Nucleus accumbens (tissue), 56 donors: ENCODE measurements at places on chromosomes 4 and X.

DNA sequence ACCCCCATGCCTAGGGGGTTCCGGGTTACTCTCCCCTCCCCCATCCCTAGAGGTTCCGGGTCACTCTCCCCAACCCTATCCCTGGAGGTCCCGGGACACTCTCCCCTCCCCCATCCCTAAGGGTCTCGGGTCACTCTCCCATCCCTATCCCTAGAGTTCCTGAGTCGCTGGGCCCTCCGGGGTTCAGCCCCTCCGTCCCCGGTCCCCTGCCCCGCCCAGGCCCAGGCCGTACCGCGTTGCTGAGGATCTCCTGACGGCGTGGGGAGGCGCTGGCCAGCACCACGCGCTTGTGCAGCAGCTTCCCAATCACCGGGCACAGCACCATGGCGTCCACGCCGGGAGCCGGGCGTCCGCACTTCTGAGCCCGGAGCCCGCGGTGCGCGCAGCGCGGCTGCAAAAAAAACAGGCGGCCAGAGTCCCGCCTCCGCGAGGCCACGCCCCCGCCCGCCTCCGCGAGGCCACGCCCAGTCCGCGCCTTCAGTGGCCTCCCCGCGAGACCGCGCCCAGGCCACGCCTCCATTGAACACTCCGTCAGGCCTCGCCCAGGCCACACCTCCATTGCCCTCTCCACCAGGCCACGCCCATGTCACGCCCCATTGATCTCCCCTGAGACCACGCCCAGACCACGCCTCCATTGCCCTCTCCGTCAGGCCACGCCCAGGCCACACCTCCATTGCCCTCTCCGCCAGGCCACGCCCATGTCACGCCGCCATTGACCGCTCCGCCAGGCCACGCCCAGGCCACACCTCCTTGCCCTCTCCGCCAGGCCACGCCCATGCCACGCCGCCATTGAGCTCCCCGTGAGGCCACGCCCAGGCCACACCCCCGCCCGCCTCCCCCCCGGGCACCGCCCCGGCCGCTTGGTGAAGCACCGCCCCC, at the start of gene ASMTL:
Gene ASMTL, minus strand, starts transcription at position 394 of the 879 bp plus-strand sequence. Its CDS starts 69 bp downstream, at position 325.
- DNase-seq: no peak

DNA sequence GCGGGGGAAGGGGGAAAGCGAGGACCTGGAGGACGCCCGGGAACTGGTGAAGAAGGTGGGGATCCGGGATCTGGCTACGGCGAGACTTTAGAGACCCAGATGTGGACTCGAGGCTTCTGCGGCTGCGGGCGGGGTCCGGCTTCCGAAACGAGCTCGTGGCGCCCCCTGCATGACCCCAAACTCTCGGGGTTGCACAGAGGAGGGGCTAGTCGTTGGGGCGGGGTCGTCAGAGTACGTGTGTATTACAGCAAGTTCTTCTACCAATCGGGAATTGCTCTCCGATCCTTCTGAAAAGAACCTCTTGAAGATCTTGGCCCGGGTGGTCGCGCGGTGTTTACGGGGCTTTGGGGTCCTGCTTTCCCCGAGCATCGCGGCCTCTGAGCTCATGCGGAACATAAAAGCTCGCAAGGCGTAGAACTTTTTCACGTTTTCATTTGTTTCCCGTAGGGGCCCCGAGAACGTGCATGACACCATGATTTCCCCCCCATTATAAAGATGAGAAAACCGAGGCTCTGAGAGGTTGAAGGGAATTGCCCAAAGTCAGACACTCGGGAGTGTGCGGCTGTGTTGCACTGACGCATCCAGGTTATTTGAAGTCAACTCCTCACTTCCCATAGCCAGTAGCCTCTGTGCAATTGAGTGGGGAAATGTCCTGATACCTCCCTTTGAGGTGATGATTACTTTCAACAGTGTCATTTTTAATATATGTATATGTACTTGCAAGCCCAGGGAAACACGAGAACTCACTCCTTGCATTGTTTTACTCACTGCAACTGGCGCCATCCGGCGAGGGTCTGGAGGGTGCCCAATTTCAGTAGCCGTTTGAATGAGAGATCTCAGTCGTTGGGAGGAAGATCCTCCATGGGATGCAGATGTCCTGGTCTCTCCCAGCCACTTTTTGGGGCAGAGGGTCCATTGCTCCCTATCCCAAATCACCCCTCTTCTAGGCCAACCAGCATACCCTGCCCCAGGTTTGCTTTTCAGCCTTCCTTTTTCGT, at the start of gene BEND4:
Gene BEND4, minus strand, starts transcription at position 149 of the 998 bp plus-strand sequence. CDS start 512 bp downstream, outside the sequence.
- no peak for DNase-seq

DNA sequence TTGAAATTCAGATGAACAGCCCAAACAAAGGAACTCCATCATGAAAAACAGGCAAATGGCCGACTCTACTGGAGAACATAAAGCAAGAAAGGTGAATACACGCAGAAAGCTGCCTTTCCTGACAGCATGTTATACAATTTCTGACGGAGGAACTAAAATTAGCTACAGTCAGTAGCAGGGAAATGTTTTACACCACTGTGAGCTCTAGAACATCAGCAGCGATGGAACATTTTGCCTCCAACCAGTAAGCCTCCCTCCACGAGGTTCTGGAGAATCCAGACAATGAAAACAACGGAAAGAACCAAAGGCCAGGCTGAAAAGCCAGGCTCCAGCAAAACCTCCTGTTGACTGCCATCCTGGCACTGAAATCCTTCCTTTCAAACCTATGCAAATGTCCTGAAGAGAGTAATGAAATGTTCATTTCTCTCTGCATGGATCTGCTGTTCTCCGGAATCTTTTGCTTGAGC, 78.9 kb downstream of the IRF2 start:
- no peak for DNase-seq

- DNase-seq: no peak
Observed at GRCh38 chr4:96093563-96093962, 253.7 kb downstream of the PDHA2 start.

GRCh38 chr4:33831442-33832066, 2412.8 kb downstream of the ARAP2 start:
- no peak for DNase-seq

GRCh38 chr4:5361968-5362367, 310.7 kb downstream of the STK32B start:
- no peak for DNase-seq

DNA sequence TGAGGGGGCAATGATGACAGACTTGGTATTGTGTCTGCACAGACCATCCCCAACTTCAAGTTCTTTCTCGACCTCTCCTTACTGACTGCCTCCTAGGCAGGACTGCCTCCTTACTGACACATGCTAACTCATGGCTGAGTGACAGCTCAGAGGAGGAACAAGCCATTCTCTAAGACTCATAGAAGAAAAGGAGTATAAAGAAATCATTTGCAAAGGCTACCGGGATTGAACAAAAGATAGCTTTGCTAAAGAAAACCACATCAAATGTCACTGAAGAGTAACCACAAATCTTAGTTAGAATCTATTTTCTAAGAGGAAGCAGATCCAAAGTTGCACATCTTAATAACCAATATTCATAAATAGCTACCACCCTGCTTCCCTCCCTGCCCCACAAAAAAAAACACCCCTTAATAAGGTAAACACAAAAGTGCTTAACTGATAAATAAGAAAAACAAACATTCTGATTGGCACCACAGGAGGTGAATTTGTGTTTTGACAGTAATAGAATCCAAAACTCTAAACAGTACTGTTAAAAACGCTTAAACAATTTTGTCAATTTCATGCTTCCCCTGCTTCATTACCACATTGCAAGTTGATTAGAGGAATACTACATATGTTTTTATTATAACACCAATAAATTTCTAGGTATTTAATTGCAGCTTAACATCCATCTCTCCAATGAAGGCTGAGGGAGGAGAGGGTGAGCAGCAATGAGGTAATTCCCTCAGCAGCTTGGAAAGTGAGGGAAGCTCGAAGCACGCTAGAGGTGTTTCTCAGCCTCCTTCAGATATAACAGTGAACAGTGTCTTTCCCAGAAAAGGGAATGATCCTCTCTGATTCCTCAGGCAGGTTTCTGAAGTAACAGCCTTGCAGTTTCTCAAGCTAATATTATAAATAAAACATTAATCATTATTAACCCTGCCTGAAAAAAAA, 160.0 kb downstream of the HNRNPD start:
- DNase-seq: no peak

DNA sequence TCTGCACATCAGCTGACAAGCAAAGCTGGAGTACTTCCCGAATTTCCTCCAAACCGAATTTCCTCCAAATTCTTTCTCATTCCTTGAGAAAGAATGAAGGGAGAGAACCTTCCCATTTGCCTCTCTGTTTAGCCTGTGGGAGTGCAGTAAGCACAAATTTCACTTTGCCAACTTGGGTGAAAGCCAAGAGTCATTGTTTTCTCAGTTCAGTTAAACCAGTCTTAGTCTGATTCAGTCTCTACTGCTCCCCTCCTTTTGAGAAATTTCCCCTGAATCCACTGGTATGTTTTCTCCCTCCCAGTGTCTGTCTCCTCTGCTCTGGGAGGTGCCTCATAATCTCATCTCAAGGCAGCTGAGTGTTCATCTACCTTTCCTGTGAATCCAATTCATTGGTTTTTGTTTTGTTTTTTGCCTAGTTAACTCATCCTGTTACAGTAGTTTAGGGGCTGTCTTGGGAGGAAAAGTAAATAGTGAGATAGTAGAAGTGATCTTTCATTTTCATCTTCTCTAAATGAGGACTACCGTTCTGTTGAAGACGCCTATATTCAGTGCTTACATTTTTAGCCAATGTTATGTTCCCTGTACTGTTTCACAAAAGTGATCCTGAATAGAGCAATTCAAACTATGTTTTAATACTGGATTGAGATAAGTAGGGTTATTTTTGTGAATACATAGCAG, 49.0 kb downstream of the SYTL5 start:
- no peak for DNase-seq

DNA sequence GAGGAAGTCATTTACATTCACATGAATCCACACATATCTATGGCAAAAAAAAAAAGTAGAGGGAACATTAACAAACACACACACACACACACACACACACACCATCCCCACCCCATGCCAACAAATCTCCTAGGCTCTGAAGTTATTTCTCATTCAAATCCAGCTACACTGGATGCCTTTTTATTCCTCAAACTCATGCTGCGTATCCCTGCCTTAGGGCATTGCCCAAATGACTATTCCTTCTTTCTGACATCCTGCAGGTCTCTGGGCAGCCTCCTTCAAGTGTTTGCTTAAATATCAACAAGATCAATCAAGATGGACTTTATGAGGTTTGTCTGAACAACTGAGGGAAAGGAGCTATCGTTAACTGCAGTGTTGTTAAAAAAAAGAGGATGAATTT, 106.5 kb upstream of the FAM9A start:
- no peak for DNase-seq

DNA sequence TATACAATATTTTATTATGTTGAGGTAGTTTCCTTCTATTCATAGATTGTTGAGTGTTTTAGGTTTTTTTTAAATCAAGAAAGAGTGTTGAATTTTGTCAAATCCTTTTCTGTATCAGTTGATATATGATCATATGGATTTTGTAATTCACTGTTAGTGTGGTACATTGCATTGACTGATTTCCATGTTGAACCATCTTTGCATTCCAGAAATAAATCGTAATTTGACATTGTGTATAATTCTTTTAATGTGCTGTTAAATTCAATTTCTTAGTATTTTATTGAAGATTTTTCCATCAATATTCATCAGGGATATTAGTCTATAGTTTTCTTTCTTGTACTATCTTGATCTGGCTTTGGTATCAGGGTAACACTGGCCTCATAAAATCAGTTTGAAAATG, 103.8 kb downstream of the LRBA start:
- no peak for DNase-seq

DNA sequence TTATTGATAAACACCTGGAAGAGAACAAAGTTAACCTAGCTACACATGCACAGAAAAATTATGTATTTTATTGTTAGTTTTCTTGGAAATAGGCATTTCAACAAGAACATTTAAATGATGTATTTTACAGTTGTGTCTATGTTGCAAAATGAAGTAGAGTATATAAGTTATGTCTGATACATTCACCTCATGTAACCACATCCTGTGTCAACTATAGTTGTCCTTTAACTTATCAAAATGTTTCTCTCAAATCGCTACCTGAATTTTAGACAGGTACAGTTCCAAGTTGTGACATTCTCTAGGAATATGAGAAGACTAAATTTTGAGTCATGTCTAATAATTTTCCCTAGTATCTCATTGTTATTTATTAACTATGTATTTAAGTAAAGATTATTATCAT, 27.2 kb upstream of the TNIP3 start:
- no peak for DNase-seq

- no peak for DNase-seq
Observed at GRCh38 chr4:145130788-145131399, 32.8 kb downstream of the ABCE1 start.

DNA sequence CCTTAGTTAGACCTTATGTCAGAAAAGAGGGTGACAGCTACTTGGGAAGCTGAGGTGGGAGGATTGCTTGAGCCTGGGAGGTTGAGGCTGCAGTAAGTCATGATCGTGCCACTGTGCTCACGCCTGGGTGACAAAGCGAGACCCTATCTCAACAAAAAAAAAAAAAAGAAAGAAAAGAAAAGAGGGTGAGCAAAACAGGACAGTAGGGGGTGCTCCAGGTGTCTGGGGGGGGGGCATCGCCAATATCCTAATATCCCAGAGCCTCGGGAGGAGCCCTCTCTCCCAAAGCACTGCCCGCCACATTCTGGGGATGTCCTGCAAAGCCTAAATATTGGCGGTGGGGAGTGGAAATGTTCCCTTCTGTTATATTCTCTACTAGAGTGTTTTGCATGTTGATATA, 120.9 kb upstream of the TBL1X start:
- DNase-seq: no peak

DNA sequence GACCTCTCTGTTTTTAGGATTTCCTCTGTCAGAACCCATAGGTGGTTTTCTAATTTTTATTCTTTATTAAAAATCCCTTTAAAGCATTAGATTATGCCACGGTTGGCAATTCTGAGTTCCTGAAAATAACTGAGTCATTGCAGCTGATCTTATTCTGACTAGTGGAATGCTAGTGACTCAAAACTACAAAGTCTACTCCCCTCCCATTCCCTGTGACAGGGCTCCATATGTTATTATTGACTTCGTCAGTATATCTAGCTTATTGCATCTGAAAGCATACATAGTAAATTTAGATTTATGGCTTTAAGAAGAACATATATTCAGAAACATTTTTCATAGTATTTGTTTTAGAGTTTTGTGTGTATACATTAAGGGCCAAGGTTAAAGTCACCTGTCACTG, 38.5 kb downstream of the HERC3 start:
- no peak for DNase-seq

GRCh38 chrX:68868316-68868715, 39.5 kb downstream of the EFNB1 start:
- DNase-seq: no peak

DNA sequence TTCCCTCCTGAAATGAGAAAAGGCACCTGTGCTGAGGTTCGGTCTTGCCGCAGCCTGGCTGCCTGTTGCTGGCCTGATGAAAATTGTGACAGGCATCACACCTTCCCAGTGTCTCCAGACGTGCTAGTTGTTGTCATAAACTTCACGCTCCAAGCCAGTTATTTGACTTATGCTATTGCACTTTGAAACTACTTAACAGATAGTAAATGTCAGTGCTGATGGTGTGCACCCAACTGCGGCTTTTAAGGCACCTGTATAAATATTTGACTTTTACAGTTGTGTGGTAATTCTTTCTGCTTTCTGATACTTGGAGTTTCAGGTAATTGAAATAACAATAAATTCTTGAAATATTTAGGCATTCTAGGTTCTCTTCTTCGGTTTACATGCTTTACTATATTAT, 1.8 kb downstream of the WWC2 start:
- no peak for DNase-seq
